ENCODE measurements at places on chromosomes 13 and 19.

DNA sequence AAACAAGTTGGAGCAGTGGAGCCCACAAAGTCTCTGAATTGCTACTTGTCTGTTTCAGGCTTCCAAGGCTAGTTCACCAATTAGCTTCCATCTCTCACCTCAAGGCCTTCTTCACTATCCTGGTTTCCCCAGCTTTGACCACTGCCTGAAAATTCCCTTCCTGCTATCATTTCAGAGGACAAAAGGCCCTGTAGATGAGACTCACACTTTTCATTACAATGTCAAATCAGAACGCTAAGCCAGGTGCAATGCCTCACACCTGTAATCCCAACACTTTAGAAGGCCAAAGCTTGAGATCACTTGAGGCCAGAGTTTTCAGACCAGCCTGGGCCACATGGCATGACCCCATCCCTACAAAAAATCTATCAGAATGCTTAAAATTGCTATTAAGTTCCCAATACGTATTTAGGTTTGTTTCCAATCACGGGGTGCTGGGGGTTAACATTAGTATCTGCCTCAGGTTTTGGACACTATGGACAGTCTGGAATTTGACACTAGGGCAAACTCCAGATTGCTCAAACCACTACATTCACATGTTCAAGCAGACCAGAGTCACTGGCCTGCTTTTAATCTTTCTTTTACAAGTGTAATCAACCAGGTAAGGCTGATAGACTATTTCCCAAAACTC lies 5.5 kb downstream of the TPT1 start:
- no peak for DNase-seq

DNA sequence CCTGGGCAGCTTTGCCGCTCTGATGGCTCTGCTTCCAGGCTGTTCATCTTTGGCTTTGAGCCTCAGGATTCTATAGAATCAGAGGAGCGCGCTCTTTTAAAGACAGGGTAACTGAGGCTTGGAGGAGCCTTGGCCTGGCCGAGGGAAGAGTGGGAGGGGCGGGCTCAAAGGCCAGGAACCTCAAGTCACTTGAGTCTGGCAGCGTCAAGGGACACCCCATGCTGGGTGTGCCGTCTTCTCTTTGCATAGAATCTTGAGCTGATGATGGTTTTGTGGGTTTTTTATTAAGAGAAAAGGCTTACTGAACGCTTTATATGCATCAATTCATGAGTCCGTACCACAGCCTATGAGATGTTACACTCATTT lies 1.1 kb downstream of the PGLS start:
- no peak for DNase-seq

- no peak for DNase-seq
Measured at GRCh38 chr13:66212511-66212910, 1017.6 kb downstream of the PCDH9 start.

GRCh38 chr19:13119627-13120026 lies 1.6 kb downstream of the NACC1 start:
- no peak for DNase-seq

DNA sequence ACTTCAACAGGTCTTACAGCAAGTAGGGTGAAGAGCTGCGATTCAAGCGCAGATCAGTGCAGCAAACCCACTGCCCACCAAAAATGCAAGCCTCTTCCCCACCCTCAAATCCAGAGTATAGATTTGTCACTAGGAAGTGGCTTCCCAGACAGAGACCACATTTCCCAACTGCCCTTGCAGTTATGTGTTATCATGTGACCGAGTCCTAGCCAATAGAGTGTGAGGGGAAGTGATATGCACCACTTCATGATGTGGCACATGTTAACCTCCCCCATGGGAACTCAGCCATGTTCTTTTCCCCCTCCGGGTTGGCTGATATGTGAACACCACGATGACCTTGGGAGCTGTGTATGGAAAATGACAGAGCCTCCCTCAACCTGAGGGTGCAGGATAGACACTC lies 50.8 kb downstream of the MBD3L2B start:
- no peak for DNase-seq

GRCh38 chr19:30719189-30719998 lies 347.2 kb downstream of the ZNF536 start:
- DNase-seq = peak; percentile 39

DNA sequence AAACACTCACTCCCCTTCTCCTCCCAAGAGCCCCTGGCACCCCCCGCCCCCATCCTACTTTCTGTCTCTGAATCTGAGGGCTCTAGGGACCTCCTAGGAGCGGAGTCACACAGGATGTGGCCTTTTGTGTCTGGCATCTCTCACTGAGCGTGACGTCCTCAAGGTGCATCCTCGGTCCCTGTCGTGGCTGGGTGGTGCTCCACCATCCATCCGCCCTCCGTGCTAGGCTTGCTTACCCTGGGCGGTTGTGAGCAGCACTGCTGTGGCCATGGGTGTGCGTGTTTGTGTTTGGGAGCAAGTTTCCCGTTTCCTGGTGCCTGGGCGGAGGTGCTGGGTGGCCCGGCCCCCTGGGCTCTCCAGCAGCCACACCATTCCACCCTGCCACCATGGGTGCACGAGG lies 12.2 kb downstream of the PLEKHJ1 start:
- no peak for DNase-seq

DNA sequence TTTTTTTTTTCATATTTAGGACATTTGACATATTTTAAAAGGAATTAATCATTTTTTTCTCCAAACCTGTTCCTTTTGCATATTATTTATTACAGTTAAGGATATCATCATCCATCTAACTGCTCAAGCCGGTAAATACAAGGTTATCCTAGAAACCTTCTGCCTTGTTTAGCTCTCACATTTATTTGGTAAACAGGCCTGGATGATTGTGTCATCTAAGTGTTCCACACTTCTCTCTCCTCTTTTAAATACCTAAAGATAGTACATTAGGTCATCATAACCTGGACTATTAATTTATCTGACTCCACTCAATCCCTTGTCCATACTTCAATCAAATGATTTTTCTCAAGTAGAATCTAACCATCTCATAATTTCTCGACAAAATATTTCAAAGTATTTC lies 511.7 kb upstream of the KLHL1 start:
- no peak for DNase-seq

GRCh38 chr13:57045826-57046546 lies 94.7 kb upstream of the PRR20A start:
- no peak for DNase-seq

- DNase-seq = no peak
Measured at GRCh38 chr13:39201180-39201579, 162.9 kb downstream of the NHLRC3 start.

DNA sequence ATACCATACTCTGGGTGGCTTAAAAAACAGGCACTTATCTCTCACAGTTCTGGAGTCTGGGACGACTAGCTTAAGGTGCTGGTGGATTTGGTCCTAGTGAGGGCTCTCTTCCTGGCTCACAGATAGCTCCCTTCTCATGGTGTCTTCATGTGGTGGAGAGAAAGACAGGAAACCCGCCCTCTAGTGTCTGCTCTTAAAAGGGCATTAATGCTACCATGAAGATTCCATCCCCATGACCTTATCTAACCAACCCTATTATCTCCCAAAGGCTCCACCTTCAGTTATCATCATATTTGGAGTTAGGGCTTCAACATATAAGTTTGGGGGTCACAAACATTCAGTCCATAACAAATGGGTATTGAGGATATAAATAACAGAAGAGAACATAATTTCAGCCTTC lies 139.4 kb downstream of the HS6ST3 start:
- no peak for DNase-seq
